ENCODE measurements at places on chromosomes 16 and 17. TPM values are rescaled to one million over a fixed set of nuclear protein-coding genes. Genes with fewer than 3 reads are reported as not detected.

DOC2B gene
- total RNA-seq, result 0.19 TPM

USP10 gene
- 33.8 TPM for total RNA-seq

ARL17B gene
- 5.1 TPM for total RNA-seq

NPLOC4 gene
- total RNA-seq, result 55.0 TPM

KRT32 gene
- total RNA-seq, result not detected

ITPRIPL2 gene
- total RNA-seq, result 40.9 TPM

PRKCB gene
- total RNA-seq, result not detected

KRTAP3-1 gene
- not detected for total RNA-seq

KRTAP4-1 gene
- not detected for total RNA-seq

KRT12 gene
- total RNA-seq, result not detected

RAB11FIP4 gene
- 0.19 TPM for total RNA-seq

BEAN1 gene
- 0.28 TPM for total RNA-seq

AATF gene
- total RNA-seq, result 27.9 TPM

SGCA gene
- 23.7 TPM for total RNA-seq

CDC42EP4 gene
- 56.2 TPM for total RNA-seq

HP gene
- 0.28 TPM for total RNA-seq

PSKH1 gene
- total RNA-seq, result 13.5 TPM

HOXB1 gene
- total RNA-seq, result not detected

TAX1BP3 gene
- 136 TPM for total RNA-seq

TLCD2 gene
- 2.0 TPM for total RNA-seq

CRYM gene
- 0.28 TPM for total RNA-seq

KRTAP4-4 gene
- not detected for total RNA-seq

DPEP2 gene
- total RNA-seq, result under 0.01 TPM

CHST4 gene
- not detected for total RNA-seq

TBC1D3C gene
- not detected for total RNA-seq

ELMO3 gene
- 0.38 TPM for total RNA-seq
